ENCODE measurements at places on chromosomes 2 and 18.

DNA sequence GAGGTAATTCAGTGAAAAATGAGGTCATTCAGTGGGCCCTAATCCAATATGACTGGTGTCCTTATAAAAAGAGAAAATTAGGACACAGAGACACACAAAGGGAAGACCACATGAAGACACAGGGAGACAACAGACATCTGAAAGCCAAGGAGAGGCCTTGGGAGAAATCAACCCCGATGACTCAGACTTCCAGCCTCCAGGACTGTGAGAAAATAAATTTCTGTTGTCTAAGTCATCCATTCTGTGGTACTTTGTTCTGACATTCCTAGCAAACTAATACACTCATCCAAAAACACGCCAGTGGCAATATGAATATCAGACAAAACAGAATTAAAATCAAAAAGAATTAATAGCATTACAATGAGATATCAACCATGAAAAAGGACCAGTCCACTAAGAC lies 303.7 kb downstream of the SS18 start:
- no peak for DNase-seq

GRCh38 chr18:12046751-12047335 lies 46.8 kb upstream of the ANKRD62 start:
- DNase-seq: no peak

- no peak for DNase-seq
Measured at GRCh38 chr18:49625021-49625691, 63.3 kb downstream of the LIPG start.

- no peak for DNase-seq
Measured at GRCh38 chr2:8412586-8412985, 269.3 kb upstream of the ID2 start.

DNA sequence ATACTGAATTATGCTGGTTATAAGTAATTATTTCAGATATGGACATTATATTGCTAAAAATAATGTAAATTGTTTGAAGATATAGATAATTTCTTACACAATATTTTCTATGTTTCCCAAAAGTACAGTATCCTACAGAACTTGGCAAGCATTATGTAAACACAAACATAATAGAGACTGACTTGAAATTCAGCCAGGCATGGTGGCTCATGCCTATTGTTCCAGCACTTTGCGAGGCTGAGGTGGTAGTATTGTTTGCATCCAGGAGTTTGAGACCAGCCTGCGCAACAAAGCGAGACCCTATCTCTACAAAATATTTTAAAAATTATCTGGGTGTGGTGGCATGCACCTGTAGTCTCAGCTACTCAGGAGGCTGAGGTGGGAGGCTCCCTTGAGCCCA lies 1300.5 kb upstream of the DDX18 start:
- no peak for DNase-seq

- no peak for DNase-seq
Measured at GRCh38 chr2:48605482-48606175, 12.0 kb upstream of the GTF2A1L start.

DNA sequence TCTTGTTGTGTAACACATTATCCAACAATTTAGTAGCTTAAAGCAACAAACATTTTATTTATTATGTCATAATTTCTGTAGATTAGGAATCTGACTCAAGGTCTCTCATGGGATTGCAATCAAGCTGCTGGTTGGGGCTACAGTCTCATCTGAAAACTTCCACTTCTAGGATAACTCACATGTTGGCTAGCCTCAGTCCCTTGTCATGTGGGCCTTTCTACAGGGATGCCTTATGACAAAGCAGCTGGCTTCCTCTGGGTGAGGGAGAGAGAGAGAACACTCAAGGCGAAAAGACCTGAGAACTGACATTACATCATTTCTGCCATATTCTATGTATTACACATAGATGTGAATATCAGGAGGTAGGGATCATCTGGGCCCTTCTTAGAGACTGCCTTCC lies 317.9 kb upstream of the VRK2 start:
- no peak for DNase-seq

GRCh38 chr2:136068581-136069227 lies 49.2 kb downstream of the CXCR4 start:
- DNase-seq: no peak

GRCh38 chr2:195318440-195319111 lies 338.4 kb upstream of the SLC39A10 start:
- DNase-seq: peak; percentile 22

GRCh38 chr2:109335631-109336176 lies 206.7 kb downstream of the SH3RF3 start:
- no peak for DNase-seq

DNA sequence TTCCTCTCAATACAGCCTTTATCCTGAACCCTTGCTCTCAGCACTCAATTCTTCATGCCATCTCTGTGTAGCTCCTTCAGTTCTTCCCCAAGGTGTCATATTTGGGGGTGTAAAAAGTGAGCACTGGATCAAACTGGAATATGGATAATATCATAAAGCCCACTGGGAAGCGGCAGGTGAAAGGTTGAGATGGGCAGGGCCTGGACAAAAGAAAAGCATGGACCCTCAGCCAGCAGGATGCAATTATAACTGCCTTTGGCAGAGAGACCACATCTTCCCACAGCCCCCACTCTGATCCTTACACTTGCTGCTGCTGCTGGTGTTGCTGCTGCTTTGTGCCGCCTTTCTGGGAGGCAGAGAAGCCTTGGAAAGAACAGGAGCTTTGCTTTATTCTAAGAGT lies 31.2 kb upstream of the STPG4 start:
- DNase-seq: no peak

DNA sequence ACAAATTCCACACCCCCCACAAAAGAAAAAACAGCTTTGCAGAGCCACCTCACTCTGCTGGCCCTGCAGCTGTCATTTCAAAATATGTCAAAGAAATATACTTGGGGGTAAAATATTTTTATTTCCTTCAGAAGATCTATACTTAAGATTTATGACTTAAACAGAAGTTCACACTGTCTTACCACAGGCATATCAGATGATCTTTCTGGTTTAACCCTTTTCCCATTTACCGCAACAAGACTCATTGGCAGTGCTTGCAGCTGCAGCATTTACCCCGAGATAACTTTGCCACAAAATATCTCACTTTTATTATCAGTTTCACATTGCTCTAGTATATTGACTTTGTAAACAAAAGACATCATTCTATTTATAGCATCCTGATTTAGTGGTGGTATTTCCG lies 21.6 kb upstream of the SLC35G4 start:
- no peak for DNase-seq

GRCh38 chr2:64606479-64607363 lies 47.0 kb downstream of the SERTAD2 start:
- DNase-seq: no peak

DNA sequence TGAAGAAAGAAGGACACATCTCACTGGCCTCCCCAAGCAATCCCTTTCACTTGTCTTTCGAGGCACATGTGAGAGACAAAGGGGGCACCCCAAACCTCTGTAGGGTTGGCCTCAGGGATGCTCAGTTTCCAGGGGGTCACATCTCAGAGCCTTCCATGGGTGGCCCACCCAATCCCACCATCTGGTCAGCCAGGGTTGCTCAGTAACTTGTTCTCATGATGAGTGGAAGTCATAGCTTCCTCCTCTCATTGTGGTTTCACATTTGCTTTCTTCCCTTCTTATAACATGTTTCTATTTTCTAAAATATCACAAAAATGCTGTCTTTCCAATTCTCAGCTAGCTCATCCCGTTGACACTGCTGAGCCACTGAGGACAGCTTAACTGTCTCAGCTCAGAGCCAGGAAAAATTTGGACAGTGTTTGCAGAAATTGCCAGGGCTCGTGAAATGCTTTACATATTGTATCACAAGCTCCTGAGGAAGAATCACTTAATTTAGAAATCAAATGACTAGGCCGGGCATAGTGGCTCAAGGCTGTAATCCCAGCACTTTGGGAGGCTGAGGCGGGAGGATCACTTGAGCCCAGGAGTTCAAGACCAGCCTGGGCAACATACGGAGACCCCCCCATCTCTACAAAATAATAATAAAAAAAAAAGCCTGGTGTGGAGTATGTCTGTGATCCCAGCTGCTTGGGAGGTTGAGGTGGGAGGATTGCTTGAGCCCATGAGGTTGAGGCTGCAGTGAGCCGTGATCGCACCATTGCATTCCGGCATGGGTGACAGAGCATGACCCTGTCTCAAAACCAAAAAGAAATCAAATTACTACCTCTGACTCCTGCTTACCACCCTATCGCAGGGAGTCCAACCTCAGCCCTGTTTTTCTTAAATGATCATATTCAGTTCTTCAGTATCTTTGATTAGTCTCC lies 129.3 kb downstream of the PRKCE start:
- no peak for DNase-seq
